ENCODE measurements at places on chromosomes 2 and 18.

- DNase-seq: no peak
These were observed 46.3 kb downstream of the NOP58 start for GRCh38 chr2:202311823-202312388.

GRCh38 chr2:191401287-191401686 is 156.1 kb downstream of the MYO1B start:
- DNase-seq: no peak

- no peak for DNase-seq
These were observed 40.7 kb upstream of the NEMP2 start for GRCh38 chr2:190575263-190575662.

GRCh38 chr2:67982956-67983355 is 79.8 kb downstream of the C1D start:
- DNase-seq: no peak

GRCh38 chr2:176979981-176980710 is 232.4 kb upstream of the HNRNPA3 start:
- no peak for DNase-seq

DNA sequence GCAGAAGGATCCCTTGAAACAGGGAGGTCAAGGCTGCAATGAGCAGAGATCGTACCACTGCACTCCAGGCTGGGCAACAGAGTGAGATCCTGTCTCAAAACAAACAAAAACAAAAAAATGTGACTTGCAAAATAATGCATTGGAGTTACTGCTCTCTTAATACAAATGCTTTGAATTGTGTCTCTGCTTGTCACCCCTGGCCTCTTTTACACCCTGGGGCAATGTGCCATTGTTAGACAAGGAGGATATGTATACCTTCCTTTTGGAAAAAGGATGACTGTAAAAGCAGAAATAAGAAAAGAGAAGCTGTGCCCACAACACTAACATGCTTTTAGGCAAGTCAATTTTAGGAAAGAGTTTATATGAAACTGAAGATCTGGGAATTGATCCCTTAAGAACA is 20.8 kb upstream of the C2orf74 start:
- no peak for DNase-seq

- no peak for DNase-seq
These were observed 268.2 kb upstream of the SESTD1 start for GRCh38 chr2:179532863-179533278.

GRCh38 chr2:11128243-11128951 is 26.9 kb upstream of the SLC66A3 start:
- no peak for DNase-seq

Measured in substantia nigra (tissue), 51 donors.